ENCODE measurements at places on chromosomes 2 and 18.

- no peak for DNase-seq
Measured at GRCh38 chr2:141610564-141611175, 520.1 kb downstream of the LRP1B start.

- DNase-seq, result no peak
Measured at GRCh38 chr18:76564117-76564516, 69.1 kb upstream of the ZNF516 start.

- DNase-seq, result no peak
Measured at GRCh38 chr2:108536133-108536780, 2.0 kb downstream of the LIMS1 start.

GRCh38 chr2:231047274-231047922, 9.3 kb upstream of the PSMD1 start:
- no peak for DNase-seq

DNA sequence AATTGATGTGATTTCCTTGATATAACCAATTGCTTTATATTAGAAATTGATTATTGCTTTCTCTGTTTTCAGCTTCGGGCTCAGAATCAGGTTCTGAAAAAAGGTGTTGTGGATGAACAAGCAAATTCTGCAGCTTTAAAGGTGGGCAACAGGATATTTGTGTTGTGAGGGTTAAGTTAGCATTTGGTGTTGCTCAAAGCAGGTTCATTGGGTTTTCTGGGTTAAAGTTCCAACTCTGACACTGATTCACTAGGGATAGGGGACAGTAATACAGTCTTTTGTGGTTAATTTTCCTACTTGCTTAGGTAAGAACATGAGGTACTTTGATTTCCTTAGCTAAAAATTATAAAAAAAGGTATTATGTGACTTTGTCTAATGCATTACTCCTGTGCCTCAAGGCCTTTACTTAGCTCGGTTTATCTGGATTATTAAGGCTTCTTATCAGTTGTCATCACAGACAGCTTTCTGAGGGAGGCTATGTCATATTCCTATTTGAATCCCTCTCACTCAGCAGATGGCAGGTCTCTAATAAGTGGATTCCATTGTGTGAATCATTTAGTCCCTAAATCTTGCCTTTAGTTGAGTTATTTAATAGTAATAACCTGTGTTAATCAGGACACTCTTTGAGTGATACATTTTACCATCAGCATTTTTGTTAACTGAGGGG, 78.9 kb upstream of the STON1 start:
- no peak for DNase-seq

- DNase-seq, result no peak
Measured at GRCh38 chr18:64981915-64982314, 768.9 kb upstream of the CDH7 start.

- DNase-seq, result no peak
Measured at GRCh38 chr2:215829261-215829660, 184.1 kb downstream of the MREG start.

GRCh38 chr2:68959001-68959400, 6.3 kb upstream of the GKN2 start:
- DNase-seq, result no peak

- no peak for DNase-seq
Measured at GRCh38 chr18:63872586-63872985, 14.9 kb upstream of the SERPINB2 start.

- no peak for DNase-seq
Measured at GRCh38 chr2:42841344-42841743, 49.0 kb upstream of the HAAO start.

- DNase-seq, result no peak
Measured at GRCh38 chr2:120978359-120979050, 242.8 kb downstream of the GLI2 start.

GRCh38 chr18:40056079-40056692, 1898.8 kb upstream of the PIK3C3 start:
- no peak for DNase-seq

DNA sequence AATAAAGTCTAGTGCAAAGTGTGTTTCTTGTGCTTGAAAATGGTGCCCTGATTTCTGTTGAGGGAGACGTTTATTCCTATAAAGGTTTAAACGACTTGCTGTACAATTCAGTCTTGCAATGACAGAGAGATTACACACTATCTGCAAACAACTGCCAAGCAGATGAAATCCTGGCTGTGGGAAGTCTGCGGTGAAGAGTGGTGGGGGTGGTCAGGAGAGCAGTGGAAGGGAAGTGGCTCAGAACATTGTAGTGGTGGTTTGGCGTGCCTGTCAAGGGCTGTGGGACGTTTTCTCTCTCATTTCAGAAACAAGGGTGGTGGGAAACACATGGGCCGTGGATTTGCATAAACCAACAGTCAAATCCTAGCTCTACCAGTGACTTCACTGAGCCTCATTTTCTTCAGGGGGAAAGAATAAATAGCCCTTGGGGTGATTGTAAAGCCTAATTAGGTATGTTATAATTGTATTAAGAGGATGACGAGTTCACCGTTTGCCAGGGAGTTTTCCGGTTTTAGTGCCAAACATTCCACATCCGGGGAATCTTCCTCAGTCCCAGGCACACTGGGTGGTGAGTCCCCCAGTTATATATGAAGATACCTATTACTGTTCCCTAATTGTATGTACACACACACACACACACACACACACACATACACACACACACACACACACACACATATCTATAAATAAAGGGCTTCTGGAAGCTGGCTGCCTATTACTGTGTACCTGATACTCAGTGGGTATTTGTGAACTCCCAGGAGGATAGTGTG, 115.0 kb downstream of the SPTBN1 start:
- peak; percentile 51 for DNase-seq

- no peak for DNase-seq
Measured at GRCh38 chr2:58137856-58138255, 91.2 kb downstream of the VRK2 start.

DNA sequence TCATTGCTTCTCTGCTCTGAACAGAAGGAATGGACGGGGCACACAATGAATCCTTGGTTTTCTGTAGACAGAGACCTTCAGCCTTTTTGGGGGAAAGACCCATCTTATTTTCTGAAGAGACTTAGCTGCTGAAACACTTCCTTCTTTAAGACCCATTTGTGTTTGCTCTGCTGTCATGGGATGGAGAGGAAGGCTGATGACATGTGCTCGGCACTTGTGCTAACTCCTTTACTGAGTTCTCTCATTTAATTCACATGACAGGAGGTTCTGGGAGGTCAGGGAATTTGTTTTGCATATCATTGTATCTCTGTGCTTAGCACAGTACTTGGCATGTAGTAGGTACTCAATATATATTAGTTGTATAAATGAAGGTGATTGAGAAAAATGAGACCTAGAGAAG, 39.0 kb downstream of the OXER1 start:
- no peak for DNase-seq

- no peak for DNase-seq
Measured at GRCh38 chr2:180573951-180574350, 406.5 kb upstream of the UBE2E3 start.

DNA sequence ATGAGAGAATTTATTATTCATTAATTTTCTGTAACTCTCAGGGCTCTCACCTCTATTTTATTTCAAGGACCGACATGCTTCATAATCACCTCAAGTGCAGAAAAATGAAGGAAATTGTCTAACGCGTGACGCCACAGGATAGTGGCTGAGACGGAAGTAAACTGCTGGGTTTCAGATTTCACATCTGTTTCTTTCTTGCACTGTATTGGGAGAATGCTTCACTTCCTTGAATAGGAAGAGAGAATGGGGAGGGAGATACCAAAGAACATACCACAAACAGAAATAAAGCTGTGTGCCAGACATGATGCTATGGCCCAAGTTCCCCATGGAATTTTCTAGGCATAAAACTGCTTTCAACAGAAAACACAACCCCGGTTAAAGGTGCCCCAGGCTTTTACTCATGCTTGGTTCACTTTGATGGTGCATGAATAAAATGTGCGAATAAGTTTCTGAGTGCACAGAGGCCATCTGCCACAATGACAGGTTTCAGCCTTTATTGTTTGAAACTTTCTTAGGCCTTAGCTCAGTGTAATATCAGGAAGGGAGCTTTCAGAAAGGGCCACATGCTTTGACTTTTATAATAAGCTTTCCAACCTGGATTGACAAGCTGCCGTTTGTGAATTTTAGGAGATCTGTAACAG, 1116.4 kb downstream of the SOCS6 start:
- no peak for DNase-seq

- DNase-seq, result peak; percentile 5
Measured at GRCh38 chr18:67417864-67418523, 98.5 kb downstream of the DSEL start.

- DNase-seq, result no peak
Measured at GRCh38 chr2:88680266-88680902, 11.1 kb upstream of the RPIA start.

DNA sequence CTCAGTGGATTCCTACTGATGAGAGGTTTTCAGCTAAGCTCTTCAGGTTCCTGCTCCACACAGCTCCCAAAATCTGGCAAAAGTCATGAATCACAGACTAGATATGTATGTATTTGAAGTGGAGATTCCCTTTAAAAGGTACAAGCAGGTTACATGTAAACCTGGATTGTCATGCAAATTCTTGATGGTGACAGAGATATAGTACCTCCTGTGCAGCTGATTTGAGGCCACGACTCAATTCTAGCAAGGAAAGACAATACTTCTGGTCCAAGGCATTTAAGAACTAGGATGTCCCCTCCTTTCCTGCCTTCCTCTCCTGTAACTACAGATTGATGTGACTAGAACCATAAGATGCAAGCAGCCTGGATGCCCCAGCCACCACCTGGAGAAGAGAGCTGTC, 55.0 kb downstream of the GORASP2 start:
- no peak for DNase-seq

DNA sequence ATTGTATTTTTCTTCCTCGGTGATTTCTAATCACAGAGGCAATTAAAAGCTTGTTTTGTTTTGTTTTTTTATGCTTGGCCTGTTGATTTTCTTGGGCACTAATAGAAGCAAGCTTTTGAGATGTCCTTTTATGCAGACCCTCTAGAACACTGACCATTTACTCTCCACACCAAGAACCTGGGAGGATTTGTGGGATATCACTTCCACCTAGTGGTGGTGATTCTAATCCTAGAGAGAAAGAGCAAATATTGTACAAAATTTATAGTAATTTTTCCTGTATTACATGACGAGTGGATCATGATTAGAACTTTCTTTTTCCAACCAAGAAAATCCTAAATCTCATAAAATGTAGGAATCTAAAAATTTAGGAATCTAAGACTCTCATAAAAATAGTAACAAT, 23.4 kb downstream of the NEMP2 start:
- DNase-seq, result no peak

- DNase-seq, result no peak
Measured at GRCh38 chr2:65985986-65986385, 448.9 kb upstream of the MEIS1 start.

DNA sequence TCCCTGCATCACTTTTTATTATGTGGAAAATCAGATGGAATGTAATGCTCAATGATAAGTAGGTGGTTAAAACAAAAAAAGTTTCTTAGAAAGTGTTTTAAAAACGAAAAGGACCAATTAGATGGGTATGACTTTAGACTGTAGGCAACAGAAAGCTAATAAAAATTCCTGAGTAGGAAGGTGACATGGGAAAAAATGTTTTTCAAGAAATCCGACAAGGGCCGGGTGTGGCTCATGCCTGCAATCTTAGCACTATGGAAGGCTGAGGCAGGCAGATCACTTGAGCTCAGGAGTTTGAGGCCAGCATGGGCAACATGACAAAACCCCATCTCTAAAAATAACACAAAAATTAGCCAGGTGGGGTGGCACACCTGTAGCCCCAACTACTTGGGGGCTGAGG, 126.1 kb downstream of the THADA start:
- DNase-seq, result no peak
